Central memory CD8-positive, alpha-beta T cell (primary cell): ENCODE measurements at places on chromosomes 16 and 17.
A peak's percentile ranks its signal among the peaks of the same experiment; 100 is the strongest.

- no peak overlapping the region for H3K4me3 ChIP-seq
- DNase-seq: no peak
- peaks cover 31% of the 10 kb centered on the region for H3K27me3 ChIP-seq
Measured at GRCh38 chr16:10121491-10121890, 60.7 kb downstream of the GRIN2A start.

- no peak overlapping the region for H3K4me3 ChIP-seq
- H3K27ac ChIP-seq: no peak overlapping the region
- no peaks in the 10 kb centered on the region for H3K27me3 ChIP-seq
Measured at GRCh38 chr17:80429356-80430275, 14.6 kb downstream of the ENDOV start.

- H3K4me1 ChIP-seq: no peaks in the 10 kb centered on the region
- H3K27ac ChIP-seq: no peak overlapping the region
- no peak for DNase-seq
Measured at GRCh38 chr17:76004750-76005262, 4.2 kb downstream of the CDK3 start.

GRCh38 chr16:49011901-49012300, 269.7 kb downstream of the CBLN1 start:
- H3K36me3 ChIP-seq: no peaks in the 10 kb centered on the region
- H3K27ac ChIP-seq: no peak overlapping the region
- H3K4me3 ChIP-seq: no peak overlapping the region
- no peak for DNase-seq
- H3K4me1 ChIP-seq: no peaks in the 10 kb centered on the region

GRCh38 chr17:21165922-21166594, 39.3 kb downstream of the DHRS7B start:
- DNase-seq: no peak
- peaks cover 9% of the 10 kb centered on the region for H3K4me1 ChIP-seq
- H3K27me3 ChIP-seq: no peaks in the 10 kb centered on the region
- no peaks in the 10 kb centered on the region for H3K36me3 ChIP-seq

- H3K4me1 ChIP-seq: no peaks in the 10 kb centered on the region
- H3K27ac ChIP-seq: no peak overlapping the region
- no peaks in the 10 kb centered on the region for H3K36me3 ChIP-seq
- no peak for DNase-seq
- H3K27me3 ChIP-seq: peaks cover 15% of the 10 kb centered on the region
- no peak overlapping the region for H3K4me3 ChIP-seq
Measured at GRCh38 chr17:68944435-68945035, 10.7 kb downstream of the ABCA8 start.

DNA sequence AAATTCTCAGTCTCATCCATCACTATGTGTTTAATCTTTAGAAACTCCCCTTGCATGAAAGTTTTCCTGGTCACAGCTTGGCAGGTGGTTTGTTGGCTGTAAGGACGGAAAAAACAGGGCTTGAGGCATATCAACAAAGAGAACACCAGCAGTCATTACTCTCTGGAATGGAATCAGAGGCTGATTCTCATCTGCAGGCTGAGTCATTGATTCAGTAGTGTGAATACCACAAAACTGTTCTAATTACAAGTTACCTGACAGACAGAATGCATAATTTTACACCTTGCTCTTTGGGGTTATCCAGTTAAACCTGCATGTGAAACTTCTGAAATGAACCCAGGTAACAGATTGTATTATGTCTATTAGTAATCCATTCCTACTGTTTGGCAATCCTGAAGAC, 11.5 kb upstream of the SLFN12L start:
- peaks cover 2% of the 10 kb centered on the region for H3K36me3 ChIP-seq
- no peaks in the 10 kb centered on the region for H3K4me1 ChIP-seq
- no peaks in the 10 kb centered on the region for H3K27me3 ChIP-seq
- no peak overlapping the region for H3K4me3 ChIP-seq

DNA sequence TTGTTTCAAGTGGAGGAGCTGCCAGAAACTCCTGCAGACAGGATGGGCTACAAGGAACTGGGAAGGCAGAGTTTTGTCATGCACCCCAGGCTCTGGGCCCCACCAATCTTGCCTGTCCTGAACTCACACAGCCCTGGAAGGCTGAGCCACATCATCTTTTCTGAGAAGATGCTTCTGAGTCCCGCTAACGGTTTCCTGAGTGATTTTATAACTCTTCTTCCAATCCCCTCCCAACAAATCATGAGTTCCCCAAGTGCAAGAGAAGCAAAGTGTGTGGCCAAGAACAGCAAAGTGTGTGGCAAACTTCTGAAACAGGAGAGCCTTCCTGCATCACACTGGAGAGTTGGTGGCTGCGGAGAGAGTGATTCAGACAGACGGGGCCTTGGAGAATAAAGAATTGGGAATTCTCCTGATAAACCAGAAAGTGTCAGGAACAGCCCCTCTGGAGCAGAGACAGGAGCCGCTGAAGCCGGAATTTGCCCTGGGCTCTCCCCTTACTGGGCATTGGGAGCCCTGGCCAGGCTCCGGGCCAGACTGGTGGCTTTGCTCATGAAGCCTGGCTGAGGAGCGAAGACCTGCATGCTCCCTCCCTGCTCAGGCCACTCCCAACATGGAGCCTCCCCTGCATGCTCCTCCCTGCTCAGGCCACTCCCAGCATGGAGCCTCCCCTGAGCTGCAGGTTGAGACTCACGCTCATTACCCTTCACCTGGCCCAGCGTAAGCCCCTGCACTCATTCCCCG, 47.2 kb downstream of the PITPNM3 start:
- H3K27me3 ChIP-seq: no peaks in the 10 kb centered on the region
- H3K4me3 ChIP-seq: no peak overlapping the region
- H3K36me3 ChIP-seq: no peaks in the 10 kb centered on the region
- H3K4me1 ChIP-seq: no peaks in the 10 kb centered on the region
- DNase-seq: no peak

DNA sequence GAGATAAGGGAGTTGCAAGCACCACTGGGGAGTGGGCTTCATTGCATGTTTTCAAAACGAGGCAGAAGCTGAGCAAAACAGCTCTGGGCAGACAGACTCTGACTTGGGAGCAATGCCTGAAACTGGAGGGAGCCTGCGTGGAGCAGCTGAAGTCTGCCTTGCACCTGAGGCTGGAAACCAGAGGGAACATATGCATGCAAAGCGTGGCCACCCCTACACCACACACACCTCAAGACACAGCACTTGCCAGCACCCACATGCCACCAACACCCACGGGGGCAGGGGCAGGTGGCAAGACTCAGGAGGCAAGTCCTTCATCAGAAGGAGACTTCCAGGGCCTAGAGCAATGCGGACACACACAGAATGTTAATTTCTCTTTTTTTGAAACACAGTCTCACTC, 45.8 kb downstream of the COTL1 start:
- H3K4me1 ChIP-seq: peaks cover 62% of the 10 kb centered on the region
- peak overlapping the region; percentile 56 for H3K4me3 ChIP-seq
- no peaks in the 10 kb centered on the region for H3K27me3 ChIP-seq

- H3K4me1 ChIP-seq: peaks cover 55% of the 10 kb centered on the region
- H3K4me3 ChIP-seq: peak overlapping the region; percentile 92
- no peak for DNase-seq
- H3K27ac ChIP-seq: peak overlapping the region; percentile 95
- peaks cover 47% of the 10 kb centered on the region for H3K36me3 ChIP-seq
- no peaks in the 10 kb centered on the region for H3K27me3 ChIP-seq
Measured at GRCh38 chr16:56451753-56452689, 667 bp downstream of the OGFOD1 start.

- no peak for DNase-seq
- no peak overlapping the region for H3K27ac ChIP-seq
- H3K4me1 ChIP-seq: no peaks in the 10 kb centered on the region
- peaks cover 53% of the 10 kb centered on the region for H3K27me3 ChIP-seq
- H3K36me3 ChIP-seq: peaks cover 3% of the 10 kb centered on the region
Measured at GRCh38 chr16:10228779-10229178, 46.6 kb upstream of the GRIN2A start.

DNA sequence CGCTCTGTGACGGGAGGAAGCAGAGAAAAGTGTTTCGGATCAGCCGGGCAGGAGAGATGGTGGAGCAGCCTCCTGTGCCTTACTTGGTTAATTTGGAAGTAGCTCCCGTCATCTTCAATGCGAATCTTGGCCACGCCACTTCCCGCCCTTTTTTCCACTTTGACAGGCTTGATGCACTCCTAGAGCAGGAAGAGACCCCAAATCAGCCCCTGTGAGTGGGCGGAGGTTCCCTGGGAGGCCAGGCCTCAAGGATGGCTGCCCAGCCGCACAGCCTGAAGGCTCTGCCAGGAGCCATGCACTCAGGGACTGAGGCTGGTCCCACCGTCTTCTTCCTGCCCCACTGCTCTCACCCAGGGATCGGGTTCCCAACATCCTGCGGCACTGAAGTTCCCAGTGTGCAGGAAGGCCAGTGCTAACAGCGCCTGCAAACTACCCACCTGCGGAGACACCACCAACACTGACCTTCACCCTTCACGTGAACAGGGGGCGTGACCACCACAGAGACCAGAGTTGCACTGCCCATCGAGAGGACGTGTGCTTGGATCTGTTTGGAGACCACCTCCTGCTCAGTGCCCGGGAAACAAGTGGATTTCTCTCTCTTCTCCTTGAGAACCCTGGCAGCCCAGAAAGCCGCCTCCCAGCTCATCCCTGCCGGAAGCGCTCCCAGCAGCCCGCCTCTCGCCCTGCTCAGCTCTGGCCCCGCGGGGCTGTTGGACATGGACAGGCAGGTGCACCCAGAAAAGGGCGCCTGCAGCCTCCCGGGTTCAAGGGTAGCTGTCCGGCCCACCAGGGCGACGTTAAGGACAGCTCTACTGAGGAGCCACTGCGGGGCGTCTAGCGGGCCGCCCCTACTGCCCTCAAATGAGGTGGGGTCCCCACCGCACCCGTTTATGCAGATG, 988 bp downstream of the CIAO3 start:
- peaks cover 31% of the 10 kb centered on the region for H3K36me3 ChIP-seq
- H3K27ac ChIP-seq: no peak overlapping the region
- H3K27me3 ChIP-seq: no peaks in the 10 kb centered on the region
- peaks cover 6% of the 10 kb centered on the region for H3K4me1 ChIP-seq
- peak overlapping the region; percentile 69 for H3K4me3 ChIP-seq

GRCh38 chr17:50884439-50885311, 18.5 kb upstream of the TOB1 start:
- H3K4me3 ChIP-seq: no peak overlapping the region
- H3K27ac ChIP-seq: peak overlapping the region; percentile 88
- peaks cover 30% of the 10 kb centered on the region for H3K4me1 ChIP-seq
- H3K36me3 ChIP-seq: no peaks in the 10 kb centered on the region
- no peaks in the 10 kb centered on the region for H3K27me3 ChIP-seq

DNA sequence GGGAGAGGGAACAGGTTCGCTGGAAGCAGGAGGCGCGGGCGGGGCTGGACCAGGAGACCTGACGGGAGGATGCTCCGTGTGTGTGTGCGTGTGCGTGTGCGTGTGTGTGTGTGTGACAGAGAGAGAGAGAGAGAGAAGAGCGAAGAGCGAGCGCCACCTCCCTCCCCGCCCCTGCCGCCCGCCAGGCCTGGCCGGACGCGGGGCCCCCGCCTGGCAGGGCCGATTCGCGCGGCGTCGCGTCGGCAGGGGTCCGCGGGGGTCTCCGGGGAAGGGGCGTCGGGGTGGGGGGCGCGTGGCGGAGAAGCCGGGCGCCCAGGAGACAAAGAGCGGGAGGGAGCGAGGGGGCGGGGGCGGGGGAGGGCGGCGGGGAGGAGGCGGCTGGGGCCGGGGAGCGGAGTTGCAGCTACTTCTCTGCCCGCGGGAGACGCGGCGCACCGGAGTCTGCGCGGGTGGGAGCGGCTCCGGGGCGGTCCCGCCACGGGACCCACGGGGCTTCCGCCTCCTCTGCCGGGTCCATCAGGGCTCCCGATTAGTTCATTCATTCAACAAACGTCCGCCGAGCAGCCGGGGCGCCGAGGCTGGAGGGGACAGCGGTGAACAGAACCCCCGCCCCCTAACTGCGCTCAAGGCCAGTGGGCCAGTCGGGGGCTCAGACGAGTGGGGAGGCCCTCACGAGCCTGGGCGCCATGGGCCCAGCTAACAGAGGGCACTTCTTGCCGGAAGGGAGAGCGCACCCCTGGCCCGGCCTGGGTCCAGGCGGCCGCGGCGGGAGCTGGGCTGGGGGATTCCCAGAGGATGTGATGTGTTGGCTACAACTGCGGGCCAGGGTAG, at the start of gene SAMD14:
TSS of gene SAMD14 (minus strand) at position 433 of the 831 bp plus-strand sequence. CDS start 5,201 bp downstream, outside the sequence.
- peaks cover 16% of the 10 kb centered on the region for H3K27me3 ChIP-seq
- peak within 1 kb of the TSS; percentile 90 for H3K27ac ChIP-seq
- H3K4me3 ChIP-seq: peak within 1 kb of the TSS; percentile 72
- H3K36me3 ChIP-seq: peaks cover 30% of the 10 kb centered on the region
- H3K4me1 ChIP-seq: peaks cover 42% of the 10 kb centered on the region
- DNase-seq: no peak
